Progenitor cell of endocrine pancreas (in vitro differentiated cells): ENCODE measurements at places on chromosomes 3 and 15.

DNA sequence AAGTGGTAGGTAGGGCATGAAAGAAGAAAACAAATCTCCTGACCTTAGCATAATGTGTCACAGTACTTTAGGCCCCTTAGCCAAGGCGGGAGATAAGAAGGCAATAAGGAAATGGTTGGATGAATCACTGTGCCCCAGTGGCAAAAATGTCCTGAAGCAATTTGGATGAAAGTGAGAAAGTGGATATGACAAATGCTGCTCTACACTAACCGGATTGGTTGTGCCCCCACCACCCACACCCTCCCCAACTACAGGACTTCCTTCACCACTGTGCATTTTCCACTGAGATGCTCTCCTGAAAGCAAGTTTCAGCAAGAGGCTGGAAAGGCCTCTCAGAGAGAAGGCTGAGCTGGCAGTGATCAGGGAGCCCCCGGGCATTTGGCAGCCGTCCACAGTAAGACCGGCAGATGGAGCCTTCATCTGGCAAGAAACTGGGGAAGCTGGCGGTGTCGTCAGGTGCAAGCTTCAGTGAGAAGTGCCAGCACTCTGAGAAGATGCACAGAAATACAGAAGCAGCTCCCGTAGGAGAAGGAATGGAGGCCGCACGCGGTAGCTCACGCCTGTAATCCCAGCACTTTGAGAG, 63.8 kb downstream of the ATP1B3 start:
- no peak for DNase-seq

DNA sequence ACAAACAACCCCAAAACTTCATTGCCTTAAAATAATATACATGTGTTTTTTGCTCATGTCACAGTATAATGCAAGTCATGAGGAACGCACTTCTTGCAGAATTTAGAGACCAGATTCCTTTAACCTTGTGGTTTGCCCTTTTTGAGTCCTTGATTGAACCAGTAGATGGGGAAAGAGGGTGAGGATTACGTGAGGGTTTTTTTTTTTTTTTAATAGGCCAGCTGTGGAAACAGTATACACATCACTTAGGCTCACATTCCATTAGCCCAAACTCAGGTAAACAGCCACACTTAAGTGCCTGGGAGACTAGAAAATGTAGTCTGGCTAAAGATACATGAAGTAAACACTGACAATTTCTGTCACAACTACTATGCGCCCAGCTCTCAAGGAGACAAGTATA, 114.9 kb upstream of the MLF1 start:
- no peak for DNase-seq

DNA sequence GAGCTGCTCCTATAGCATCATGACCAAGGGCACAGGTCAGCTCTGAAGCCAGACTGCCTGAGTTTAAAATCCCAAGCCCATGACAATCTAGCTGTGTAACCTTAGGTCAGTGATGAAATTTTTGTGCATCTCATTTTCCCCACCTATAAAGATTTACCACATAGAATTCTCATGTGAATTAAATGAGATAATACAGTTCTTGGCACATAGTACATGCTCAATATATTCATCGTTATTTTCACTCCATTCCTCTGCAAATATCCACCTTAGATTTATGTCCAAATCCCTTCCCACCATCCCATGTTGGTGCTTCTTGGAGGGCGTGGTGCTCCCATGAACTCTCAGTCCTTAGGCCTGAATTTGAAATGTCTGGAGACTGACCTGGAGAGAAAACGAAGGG, 300.1 kb downstream of the TLE3 start:
- no peak for DNase-seq

GRCh38 chr15:74977599-74977998, 17.8 kb upstream of the SCAMP5 start:
- no peak for DNase-seq

DNA sequence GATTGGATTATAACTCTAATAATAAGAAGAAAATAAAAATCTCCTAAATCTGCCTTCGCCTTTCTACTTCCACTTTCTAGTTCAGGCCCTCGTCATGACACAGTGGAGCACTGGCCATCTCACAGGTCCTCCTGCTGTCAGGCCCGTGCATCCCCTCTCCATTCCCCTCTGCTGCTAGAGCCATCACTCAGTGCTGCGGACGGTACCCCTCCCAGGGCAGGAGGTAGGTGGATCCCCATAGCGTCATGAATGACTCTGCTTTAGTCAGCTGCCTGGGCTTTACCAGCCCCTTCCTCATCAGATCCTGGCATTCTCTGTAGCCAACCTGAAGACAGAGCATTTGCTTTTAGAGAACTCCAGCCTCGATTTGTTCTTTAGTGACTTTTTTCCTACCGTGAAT, 12.0 kb upstream of the PPP1R2 start:
- no peak for DNase-seq

DNA sequence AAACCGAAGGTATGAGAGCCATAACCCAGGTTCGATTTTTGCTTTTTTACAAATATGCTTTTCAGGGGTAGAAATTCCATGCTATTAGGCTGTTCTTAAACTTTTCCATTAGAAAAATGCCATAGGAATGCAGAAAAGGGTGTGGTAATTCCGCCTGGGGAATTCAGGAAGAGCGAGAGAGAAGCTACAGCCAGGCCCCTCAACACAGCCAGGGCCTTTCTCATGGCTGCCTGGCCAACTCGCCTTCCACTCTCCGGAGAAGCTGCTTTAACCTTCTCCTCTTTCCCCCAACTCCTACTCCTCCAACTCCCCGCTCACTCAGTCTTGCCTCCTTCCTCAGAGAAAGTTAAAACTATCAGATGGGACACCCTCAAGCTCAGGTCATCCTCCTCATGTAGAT, 9.1 kb upstream of the TICRR start:
- DNase-seq = no peak

GRCh38 chr3:45153658-45154437, 7.7 kb upstream of the CDCP1 start:
- DNase-seq = no peak

DNA sequence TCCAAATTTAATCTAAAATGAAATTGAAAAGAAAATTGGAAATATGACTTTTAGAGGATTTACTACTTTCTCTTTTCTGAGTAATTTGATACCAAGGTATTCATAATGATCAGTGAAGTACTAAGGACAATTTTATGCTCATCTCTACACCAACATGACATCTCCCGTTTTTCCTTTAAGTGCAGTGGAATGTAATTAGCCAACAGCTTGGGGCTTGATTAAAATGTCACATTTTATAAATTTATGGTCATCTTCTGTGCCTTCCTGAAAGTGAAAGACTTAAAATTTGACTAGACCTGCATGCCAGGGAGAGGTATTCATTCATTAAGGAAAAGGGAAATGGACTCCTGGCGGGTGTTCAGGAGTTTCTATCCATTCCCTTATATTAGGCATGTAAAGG, 228.2 kb upstream of the CNTN3 start:
- no peak for DNase-seq

- no peak for DNase-seq
These were observed 1.9 kb downstream of the KBTBD8 start for GRCh38 chr3:67000009-67000408.

DNA sequence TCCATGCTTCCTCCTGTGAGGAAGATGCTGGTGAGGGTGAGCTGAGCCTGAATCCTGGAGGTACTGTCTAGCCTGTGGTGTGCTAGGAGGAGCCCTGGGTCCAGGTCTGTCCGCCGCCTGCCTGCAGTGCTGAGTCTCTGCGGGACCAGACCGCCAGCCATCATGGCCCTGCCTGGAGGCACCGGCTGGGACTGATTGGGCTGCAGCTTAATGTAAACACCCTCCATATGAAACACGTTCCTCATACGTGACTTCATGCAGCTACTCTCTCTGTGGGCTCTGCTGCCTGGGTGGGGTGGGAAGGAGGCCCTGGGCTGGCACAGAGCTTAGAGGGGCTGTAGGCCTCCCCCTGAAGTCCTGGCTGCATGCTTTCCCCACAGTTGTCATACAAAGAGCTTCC, 67.4 kb downstream of the FBLN2 start:
- no peak for DNase-seq

GRCh38 chr3:146581080-146581601, 24.0 kb downstream of the PLSCR5 start:
- no peak for DNase-seq

DNA sequence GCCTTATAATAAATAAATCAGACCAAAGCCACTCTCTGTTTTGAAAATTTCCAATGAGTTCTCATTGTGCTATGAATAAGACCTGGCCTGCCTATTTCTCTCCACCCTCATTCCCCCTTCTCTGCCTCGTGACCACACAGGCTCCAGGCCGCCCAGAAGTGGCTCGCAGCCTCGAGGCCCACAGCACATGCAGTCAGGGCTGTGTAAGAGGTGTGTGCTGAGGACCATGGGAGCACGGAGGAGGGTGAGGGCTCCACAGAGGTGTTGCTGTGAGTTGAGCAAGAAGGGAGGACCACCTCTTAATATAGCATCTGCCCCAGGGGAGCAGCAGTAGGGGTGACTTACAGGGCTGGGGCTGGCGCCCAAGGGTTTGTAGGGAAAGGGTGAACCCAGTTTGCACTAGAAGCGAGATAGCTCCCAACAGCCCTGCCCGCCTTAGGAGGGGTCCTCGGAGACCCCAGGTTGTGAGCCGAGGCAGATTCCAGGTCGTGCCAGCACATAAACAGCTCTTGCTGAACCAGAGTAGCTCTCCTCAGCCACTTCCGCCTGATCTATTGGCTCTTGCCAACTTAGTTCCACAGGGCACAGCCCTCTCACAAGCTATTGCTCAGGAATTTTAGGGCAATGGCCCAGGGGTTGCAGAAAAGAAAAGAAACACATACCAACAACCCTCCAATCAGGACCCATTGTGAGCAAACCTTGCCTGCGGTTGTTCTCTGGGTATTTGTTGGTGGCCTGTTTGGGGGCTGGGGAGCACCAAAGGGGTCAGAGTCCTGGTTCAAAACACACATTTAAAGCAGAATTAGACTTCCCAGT, 117.7 kb downstream of the MYLK start:
- DNase-seq = no peak

DNA sequence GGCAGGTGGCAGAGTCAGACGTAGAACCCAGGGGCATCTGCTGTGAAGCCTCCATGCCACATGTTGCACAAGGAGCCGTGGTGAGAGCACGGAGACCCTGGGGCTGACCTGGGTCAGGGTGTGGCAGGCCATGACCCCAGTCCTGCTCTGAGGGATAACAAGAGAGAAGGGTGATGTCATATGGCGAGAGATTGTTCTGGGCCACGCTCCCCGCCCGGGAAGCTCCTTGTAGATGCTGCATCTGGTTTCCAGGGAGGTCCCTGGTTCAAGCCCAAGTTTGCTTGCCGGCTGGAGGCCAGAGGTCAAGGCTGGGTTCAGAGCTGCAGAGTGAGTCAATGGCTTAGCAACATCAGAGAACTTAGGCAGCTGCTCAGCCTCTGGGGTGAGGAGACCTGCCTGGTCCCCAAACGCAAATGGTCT, 17.3 kb downstream of the FGD5 start:
- DNase-seq = no peak

DNA sequence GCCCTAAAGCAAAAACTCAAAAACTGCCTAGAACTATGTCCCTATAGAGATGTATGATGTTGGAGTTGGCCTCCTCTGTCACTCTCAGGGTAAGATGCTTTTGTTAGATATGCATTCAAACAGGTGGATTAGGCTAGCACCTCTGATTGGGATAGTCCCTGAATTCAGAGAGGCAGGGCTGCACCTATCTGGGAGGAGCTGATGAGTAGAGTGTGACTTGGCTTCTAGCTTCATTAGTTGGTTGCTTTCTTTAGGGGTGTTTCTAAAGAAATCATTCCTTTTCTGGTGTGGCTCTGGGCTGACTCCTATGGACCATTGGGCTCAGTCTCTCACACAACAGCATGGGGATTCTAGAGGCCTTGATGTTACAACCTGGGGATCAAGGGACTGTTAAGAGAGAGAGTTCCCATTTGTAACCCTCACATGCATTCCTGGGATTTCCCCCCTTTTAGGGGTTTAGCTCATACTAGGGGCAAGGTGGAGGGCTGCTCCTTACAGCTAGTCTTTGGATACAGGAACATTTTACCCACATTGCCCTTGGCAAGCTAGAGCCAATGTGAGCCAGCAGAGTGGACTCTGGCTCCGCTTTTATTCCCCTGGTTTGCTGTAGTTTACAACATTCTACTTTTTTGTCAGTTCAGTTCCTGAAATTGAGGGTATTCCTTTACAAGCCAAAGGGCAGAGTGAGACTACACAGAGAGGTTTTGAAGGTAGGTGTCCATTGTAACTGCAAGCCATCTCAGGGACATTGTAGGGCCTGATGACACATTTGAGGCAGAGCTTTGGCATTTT, 7.5 kb downstream of the ZNF592 start:
- DNase-seq = no peak

- DNase-seq = no peak
These were observed 324.6 kb downstream of the UACA start for GRCh38 chr15:70438776-70439175.

- DNase-seq = no peak
These were observed 17.8 kb downstream of the APBA2 start for GRCh38 chr15:28903555-28903954.

GRCh38 chr3:15269091-15269989, 63.0 kb downstream of the SH3BP5 start:
- DNase-seq = no peak

GRCh38 chr15:48062148-48062872, 58.5 kb upstream of the SLC24A5 start:
- DNase-seq = no peak

- DNase-seq = no peak
These were observed 30.9 kb downstream of the PRKCD start for GRCh38 chr3:53191836-53192480.

DNA sequence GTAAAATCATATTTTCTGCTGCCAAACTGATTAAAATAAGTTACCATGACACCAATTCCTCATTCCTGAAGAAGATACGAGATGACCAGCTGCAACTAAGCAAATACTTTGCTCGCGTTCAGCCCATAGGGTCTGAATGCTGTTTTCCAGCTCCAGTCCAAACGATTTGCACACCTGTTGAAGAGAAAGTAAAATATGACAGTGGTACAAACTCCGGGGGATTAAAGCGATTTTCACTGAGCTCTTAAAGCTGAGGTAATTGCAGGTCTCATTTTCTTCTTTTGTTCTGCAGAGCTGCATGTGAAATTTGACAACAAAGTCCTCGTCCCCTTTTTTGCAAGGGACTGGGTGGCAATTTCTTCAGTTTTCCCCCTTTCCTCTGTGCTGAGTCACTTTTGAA, 118.4 kb downstream of the NR2F2 start:
- no peak for DNase-seq
